CD4-positive, CD25-positive, alpha-beta regulatory T cell (primary cell): ENCODE measurements at places on chromosomes 4 and X. TPM values are rescaled to one million over a fixed set of nuclear protein-coding genes. Genes with fewer than 3 reads are reported as not detected.

GRCh38 chr4:32551943-32552342 lies 1831.8 kb downstream of the PCDH7 start:
- no peak for DNase-seq
- no peaks in the 10 kb centered on the region for H3K36me3 ChIP-seq
- no peaks in the 10 kb centered on the region for H3K4me1 ChIP-seq
- no peak overlapping the region for H3K4me3 ChIP-seq

GRCh38 chrX:51837921-51838320 lies 55.5 kb upstream of the MAGED1 start:
- H3K27ac ChIP-seq: no peak overlapping the region
- no peaks in the 10 kb centered on the region for H3K4me1 ChIP-seq
- no peak for DNase-seq
- no peaks in the 10 kb centered on the region for H3K27me3 ChIP-seq
- peaks cover 3% of the 10 kb centered on the region for H3K36me3 ChIP-seq

DNA sequence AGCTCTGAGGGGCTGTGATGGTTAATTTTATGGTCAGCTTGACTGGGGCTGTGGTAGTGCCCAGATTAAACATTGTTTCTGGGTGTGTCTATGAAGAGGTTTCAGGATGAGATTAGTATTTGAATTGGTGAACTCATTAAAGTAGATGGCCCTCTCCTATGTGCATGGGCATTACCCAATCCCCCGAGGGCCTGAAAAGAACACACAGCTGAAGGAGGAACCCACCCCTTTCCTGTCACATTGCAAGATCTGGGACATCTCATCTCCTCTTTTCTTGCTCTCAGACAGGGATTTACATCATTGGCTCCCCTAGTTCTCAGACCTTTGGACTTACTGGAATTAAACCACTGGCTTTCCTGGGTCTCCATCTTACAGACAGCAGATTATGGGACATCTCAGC lies 29.4 kb upstream of the NDP start:
- DNase-seq: no peak
- no peak overlapping the region for H3K27ac ChIP-seq
- H3K27me3 ChIP-seq: peaks cover 2% of the 10 kb centered on the region
- no peaks in the 10 kb centered on the region for H3K4me1 ChIP-seq

- H3K4me1 ChIP-seq: no peaks in the 10 kb centered on the region
- no peak overlapping the region for H3K27ac ChIP-seq
- peaks cover 5% of the 10 kb centered on the region for H3K36me3 ChIP-seq
- H3K27me3 ChIP-seq: no peaks in the 10 kb centered on the region
- no peak for DNase-seq
Observed at GRCh38 chrX:119880552-119881437, 9.2 kb downstream of the NDUFA1 start.

DNA sequence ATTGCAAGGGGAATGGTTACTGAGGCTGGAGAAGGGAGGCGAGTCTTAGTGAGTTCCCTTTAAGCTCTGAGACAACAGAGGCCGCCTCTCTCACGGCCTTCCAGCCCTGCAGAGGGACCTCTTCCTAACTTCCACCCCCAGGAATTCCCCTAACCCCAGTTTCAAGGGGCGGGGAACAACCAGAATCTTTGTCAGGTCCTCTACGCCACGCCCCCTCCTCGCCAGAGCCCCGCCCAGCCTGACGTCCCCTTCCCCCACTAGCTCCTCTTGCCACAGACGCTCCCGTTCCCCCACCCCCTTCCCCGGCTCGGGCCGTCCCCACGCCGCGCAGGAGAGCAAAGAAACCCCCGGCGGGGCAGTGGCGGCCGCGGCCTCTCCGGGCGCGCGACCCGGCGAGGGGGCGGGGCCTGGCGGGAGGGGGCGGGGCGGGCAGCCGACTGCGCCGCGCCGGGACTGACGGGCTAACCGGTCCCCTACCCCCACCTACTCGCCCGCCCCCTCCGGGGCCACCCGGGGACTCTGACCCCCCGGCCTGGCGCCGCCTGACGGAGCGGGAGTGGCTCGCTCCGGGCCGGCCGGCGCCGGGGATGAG lies 12.3 kb upstream of the TMEM156 start:
- no peaks in the 10 kb centered on the region for H3K36me3 ChIP-seq
- H3K4me1 ChIP-seq: peaks cover 37% of the 10 kb centered on the region
- peak overlapping the region; percentile 90 for H3K4me3 ChIP-seq
- DNase-seq: peak; percentile 87
- H3K27ac ChIP-seq: peak overlapping the region; percentile 86

GRCh38 chr4:118173956-118174725 lies 139.9 kb downstream of the NDST3 start:
- no peak overlapping the region for H3K4me3 ChIP-seq
- H3K27ac ChIP-seq: no peak overlapping the region
- H3K27me3 ChIP-seq: no peaks in the 10 kb centered on the region
- H3K4me1 ChIP-seq: no peaks in the 10 kb centered on the region

DNA sequence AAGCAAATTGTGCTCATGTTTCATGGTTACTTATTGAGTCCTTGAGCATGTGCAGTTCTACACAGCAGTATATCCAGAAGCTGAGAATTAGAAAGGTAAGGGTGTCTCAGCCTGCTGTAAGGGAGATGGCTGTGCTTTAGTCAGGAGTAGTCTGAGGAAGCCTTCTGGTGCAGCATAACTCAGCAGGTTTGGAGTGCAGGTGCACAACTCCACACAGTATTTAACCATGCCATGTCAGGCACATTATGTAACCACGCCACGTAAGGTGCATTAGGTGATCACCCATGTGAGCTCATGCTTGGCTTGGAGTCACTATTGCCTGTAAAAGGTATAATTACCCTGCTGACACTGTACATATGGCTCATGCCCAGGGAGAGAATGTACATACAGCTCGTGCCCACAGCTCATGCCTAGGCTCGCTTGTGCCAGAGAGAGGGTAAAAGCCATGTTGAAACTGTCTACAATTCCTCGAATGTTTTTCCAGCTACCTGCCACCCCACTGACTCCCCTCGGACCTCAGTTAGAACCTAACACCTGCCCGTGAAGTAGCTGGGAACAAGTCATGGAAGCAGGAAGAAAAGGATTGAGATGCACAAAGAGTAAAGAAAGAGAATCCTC lies 37.8 kb downstream of the UCHL1 start:
- DNase-seq: no peak
- H3K27me3 ChIP-seq: no peaks in the 10 kb centered on the region
- no peaks in the 10 kb centered on the region for H3K4me1 ChIP-seq
- no peak overlapping the region for H3K27ac ChIP-seq

DNA sequence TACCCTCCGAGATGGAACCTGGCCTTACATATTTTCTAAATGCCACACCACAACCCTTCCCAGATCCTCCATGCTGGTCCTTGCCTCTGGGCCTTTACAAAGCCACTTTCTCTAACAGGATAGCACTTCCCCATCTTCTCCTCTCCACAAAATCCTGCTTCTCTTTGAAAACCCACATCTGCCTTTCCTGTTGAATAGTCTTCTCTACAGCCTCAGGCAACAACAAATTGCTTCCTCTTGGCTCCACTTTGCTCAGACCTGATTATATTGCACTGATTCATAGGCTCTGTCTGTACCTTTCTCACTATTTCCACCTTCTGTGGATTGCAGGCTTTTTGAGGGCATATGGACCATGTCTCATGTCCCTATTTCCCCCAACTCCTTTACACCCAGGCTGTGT lies 203.7 kb upstream of the MBNL3 start:
- no peak for DNase-seq
- H3K27ac ChIP-seq: no peak overlapping the region
- H3K4me3 ChIP-seq: no peak overlapping the region
- no peaks in the 10 kb centered on the region for H3K4me1 ChIP-seq
- H3K36me3 ChIP-seq: no peaks in the 10 kb centered on the region

- no peak overlapping the region for H3K27ac ChIP-seq
- no peaks in the 10 kb centered on the region for H3K36me3 ChIP-seq
- H3K4me1 ChIP-seq: no peaks in the 10 kb centered on the region
- no peaks in the 10 kb centered on the region for H3K27me3 ChIP-seq
- DNase-seq: no peak
- H3K4me3 ChIP-seq: no peak overlapping the region
Observed at GRCh38 chrX:9611436-9612145, 146.7 kb downstream of the TBL1X start.

DNA sequence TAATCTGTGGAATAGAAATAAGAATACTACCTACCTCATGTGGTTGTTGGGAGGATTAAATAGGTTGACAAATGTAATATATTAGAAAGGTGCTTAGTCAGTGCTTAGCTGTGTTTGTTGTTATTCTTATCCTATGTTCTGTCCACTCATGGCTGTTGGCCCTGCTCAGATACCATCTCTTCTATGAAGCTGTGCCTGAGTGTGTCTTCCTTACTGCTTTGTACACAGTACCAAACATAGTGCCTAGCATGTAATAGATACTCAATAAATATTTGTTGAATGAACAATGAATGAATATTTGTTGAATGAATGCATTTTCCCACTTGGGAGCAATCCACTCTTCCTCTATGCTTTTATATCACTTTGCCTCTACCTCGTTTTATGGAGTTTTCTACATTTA lies 57.2 kb downstream of the NHS start:
- no peak overlapping the region for H3K27ac ChIP-seq
- H3K27me3 ChIP-seq: no peaks in the 10 kb centered on the region
- no peak for DNase-seq

DNA sequence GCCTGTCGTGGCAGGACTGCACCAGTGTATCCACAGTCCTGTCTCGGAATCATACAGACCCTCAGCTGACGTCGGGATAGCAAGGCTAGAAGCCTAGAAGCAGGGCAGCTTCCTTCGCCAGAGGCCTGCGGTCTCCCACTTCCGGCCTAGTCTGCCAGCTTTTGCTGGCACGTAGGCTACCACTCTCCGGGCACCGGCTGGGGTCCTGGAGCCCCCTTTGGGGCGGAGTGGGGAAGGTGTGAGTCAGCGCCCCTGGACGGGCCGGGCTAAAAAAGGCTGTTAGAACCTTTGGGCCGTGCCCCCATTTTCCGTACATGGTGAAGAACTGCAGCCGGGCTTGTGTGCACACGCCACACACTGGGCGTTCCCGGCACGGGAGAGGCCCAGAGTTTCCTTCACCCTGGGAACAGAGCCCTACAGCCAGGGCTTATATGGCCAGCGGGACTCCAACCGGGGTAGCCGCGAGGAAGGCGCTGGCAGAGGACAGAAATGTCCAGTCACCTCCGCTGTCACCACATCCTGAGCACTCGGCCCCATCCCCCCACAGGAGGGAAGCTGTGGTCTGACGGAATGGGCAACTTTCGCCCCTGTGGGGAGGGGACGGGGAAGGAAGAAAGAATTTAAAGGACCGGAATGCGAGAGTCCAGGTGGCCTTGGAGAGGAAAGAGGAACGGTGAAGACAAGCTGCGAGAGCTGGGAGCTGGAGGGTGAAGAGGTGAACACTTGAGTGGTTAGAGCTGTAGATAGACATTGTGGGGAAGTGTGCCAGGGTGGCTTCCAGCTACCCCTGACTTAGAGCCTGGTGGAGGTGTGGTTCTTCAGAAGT lies 4.6 kb downstream of the MAGIX start:
- peaks cover 27% of the 10 kb centered on the region for H3K4me1 ChIP-seq
- peak overlapping the region; percentile 81 for H3K27ac ChIP-seq
- peak; percentile 52 for DNase-seq

- no peaks in the 10 kb centered on the region for H3K27me3 ChIP-seq
- no peak overlapping the region for H3K27ac ChIP-seq
- no peak for DNase-seq
- no peak overlapping the region for H3K4me3 ChIP-seq
Observed at GRCh38 chr4:167544391-167544790, 310.1 kb upstream of the SPOCK3 start.

GRCh38 chr4:85210353-85210752 lies 243.9 kb upstream of the WDFY3 start:
- H3K36me3 ChIP-seq: no peaks in the 10 kb centered on the region
- DNase-seq: no peak
- H3K4me3 ChIP-seq: no peak overlapping the region
- no peaks in the 10 kb centered on the region for H3K27me3 ChIP-seq
- H3K27ac ChIP-seq: no peak overlapping the region
- H3K4me1 ChIP-seq: no peaks in the 10 kb centered on the region

- H3K27ac ChIP-seq: no peak within 1 kb of the TSS
- peak; percentile 44 for DNase-seq
- no peaks in the 10 kb centered on the region for H3K36me3 ChIP-seq
- no peak within 1 kb of the TSS for H3K4me3 ChIP-seq
- H3K4me1 ChIP-seq: peaks cover 9% of the 10 kb centered on the region
Observed at GRCh38 chr4:15702941-15703403, at the start of gene BST1. TSS of gene BST1 (plus strand) at chr4:15703065. CDS start at chr4:15703145, 80 bp downstream.

DNA sequence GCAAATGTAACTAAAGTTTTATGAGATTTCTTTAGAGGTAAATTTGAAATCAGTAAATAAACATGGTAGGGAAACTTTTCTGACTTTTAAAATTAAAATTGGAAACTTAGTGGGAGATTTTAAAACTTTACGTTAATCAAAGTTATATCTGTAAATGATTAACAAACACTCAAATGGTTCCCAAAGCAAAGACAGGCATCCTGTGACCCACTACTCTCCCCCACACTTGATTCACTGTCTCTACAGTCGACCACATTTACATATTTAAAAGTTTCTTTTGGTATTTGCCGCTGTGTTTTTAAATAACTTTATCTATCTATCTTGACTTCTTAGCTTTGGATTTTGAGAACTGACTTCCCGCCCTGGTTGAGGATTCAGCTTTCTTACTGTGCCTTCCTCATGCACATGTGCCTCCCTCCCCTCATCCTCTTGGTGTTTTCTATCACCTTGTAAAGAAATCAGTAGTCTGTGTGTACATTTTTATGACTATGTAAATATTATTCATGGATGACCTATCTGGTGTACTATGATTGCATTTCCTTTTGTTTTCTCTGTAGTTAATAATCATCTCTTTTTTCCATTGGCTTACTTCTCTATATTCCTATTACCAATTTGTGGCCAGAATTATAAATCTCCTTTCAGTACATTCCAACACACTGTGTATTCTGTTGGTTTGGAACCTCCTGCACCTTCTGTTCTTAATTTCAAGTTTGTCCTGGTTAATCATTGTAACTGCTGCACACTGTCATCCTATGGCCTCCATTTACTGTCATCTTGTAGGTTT lies 72.6 kb downstream of the WWC2 start:
- H3K27ac ChIP-seq: no peak overlapping the region
- DNase-seq: no peak
- no peaks in the 10 kb centered on the region for H3K36me3 ChIP-seq
- no peaks in the 10 kb centered on the region for H3K27me3 ChIP-seq
- H3K4me3 ChIP-seq: no peak overlapping the region
- no peaks in the 10 kb centered on the region for H3K4me1 ChIP-seq

- peaks cover 33% of the 10 kb centered on the region for H3K27me3 ChIP-seq
- no peak overlapping the region for H3K4me3 ChIP-seq
- no peaks in the 10 kb centered on the region for H3K4me1 ChIP-seq
- no peak for DNase-seq
- H3K36me3 ChIP-seq: no peaks in the 10 kb centered on the region
- H3K27ac ChIP-seq: no peak overlapping the region
Observed at GRCh38 chr4:80270868-80271267, 4.4 kb downstream of the FGF5 start.

Gene DGAT2L6
- not detected for total RNA-seq

Gene PABPC5
- total RNA-seq: not detected

Gene ARSJ
- not detected for total RNA-seq

Gene PAGE2B
- total RNA-seq: not detected

Gene NXF3
- total RNA-seq: not detected

Gene DNAAF6
- total RNA-seq: not detected

Gene CXCL5
- 0.59 TPM for total RNA-seq

Gene ZCCHC18
- 4.3 TPM for total RNA-seq

Gene BLOC1S4
- 27.5 TPM for total RNA-seq

Gene SSX3
- total RNA-seq: not detected

Gene LRP2BP
- total RNA-seq: 3.5 TPM

Gene GPR119
- not detected for total RNA-seq

Gene ZXDA
- total RNA-seq: 20.0 TPM

Gene SHOX
- total RNA-seq: not detected

Gene SMS
- 24.0 TPM for total RNA-seq

Gene KLF3
- total RNA-seq: 126 TPM
